Heart left ventricle (tissue), 16 donors: ENCODE measurements at places on chromosomes 3 and 15. TPM values are rescaled to one million over a fixed set of nuclear protein-coding genes. Genes with fewer than 3 reads are reported as not detected.

GRCh38 chr3:43998836-43999727 lies 242.6 kb upstream of the TOPAZ1 start:
- DNase-seq, result no peak
- no peak overlapping the region for H3K27ac ChIP-seq
- H3K36me3 ChIP-seq, result no peaks in the 10 kb centered on the region
- H3K4me3 ChIP-seq, result peak overlapping the region; percentile 47
- peaks cover 67% of the 10 kb centered on the region for H3K27me3 ChIP-seq

DNA sequence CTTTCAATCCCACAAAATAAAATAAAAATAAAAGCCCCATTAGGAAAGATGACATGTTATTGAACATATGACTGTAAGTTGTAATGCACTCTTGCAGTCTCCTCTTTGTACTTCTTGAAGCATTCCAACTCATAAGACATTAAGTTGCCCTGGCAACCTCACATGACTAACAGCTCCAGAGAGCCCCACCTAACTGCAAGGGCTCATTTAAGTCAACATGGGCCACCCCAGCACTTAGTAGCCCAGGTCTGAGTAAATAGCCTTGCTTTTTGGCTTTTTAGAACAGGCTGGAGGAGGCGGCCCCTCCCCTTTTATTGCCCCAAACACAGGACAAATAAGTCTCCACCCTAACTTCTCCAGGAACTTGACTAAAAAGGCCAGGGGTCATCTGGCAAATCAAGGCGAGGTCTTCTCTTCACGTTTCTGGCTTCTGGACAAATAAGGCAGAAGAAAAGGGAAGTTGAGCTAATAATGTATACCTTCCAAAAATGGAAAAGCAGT lies 135.1 kb downstream of the TMCO5A start:
- H3K4me3 ChIP-seq, result peak overlapping the region; percentile 2
- H3K4me1 ChIP-seq, result peaks cover 20% of the 10 kb centered on the region
- H3K36me3 ChIP-seq, result no peaks in the 10 kb centered on the region

GRCh38 chr15:33200903-33201302 lies 6.4 kb upstream of the FMN1 start:
- H3K4me3 ChIP-seq, result no peak overlapping the region
- no peaks in the 10 kb centered on the region for H3K36me3 ChIP-seq
- H3K4me1 ChIP-seq, result peaks cover 9% of the 10 kb centered on the region
- no peak for DNase-seq
- no peak overlapping the region for H3K27ac ChIP-seq

DNA sequence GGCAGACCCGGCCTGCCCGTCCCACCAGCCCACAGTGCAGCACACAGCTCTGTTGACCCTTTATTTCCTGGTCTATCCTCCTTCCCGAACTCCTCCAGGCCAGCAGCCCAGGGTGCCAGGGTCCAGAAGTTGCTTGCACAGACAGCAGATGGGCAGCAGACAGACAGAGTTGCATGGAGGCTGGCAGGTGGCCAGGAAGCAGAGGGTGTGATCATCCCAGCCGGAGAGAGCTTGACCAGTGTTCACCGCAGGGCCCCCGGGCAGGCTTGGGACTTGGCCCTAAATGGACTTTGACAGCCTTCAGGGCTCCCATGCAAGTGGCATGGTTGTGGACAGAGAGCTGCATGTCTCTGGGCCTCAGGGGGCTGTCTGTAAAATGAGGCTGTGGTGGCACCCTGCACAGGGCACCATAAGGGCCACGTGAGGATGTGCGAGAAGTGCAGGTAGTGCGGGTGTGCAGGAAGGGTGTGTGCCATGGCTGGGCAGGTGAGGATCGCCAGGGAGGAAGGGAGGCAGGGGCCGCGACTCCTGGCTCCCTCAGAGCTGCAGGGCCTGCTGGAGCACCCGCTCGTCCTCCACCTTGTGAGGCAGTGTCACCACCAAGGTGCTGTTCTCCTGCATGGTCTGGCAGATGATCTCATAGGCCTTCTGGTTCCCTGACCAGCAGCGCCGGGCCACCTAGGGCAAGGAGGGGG lies 6.3 kb upstream of the ZXDC start:
- no peak overlapping the region for H3K27ac ChIP-seq
- peak; percentile 14 for DNase-seq

GRCh38 chr3:177236704-177237103 lies 39.4 kb upstream of the TBL1XR1 start:
- H3K27me3 ChIP-seq, result no peaks in the 10 kb centered on the region
- H3K36me3 ChIP-seq, result no peaks in the 10 kb centered on the region
- no peaks in the 10 kb centered on the region for H3K4me1 ChIP-seq
- no peak overlapping the region for H3K27ac ChIP-seq

DNA sequence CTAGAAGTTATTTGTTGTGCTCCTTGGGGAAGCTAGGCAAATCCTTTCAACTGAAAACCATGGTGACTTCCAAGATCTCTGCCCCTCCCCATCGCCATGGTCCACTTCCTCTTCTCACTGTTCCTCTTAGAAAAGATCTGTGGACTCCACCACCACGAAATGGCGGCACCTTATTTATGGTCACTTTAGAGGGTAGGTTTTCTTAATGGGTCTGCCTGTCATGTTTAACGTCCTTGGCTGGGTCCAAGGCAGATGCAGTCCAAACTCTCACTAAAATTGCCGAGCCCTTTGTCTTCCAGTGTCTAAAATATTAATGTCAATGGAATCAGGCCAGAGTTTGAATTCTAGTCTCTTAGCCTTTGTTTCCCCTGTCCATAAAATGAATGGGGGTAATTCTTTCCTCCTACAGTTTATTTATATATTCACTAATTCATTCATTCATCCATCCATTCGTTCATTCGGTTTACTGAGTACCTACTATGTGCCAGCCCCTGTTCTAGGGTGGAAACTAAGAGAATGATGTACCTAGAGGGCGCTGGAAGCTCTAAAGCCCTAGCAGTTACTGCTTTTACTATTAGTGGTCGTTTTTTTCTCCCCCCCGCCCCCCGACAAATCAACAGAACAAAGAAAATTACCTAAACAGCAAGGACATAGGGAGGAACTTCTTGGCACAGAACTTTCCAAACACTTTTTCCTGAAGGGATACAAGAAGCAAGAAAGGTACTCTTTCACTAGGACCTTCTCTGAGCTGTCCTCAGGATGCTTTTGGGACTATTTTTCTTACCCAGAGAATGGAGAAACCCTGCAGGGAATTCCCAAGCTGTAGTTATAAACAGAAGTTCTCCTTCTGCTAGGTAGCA lies 657 bp downstream of the PATL2 start:
- peaks cover 6% of the 10 kb centered on the region for H3K36me3 ChIP-seq
- no peaks in the 10 kb centered on the region for H3K27me3 ChIP-seq
- DNase-seq, result no peak
- peaks cover 14% of the 10 kb centered on the region for H3K4me1 ChIP-seq

GRCh38 chr3:109924196-109924595 lies 586.9 kb upstream of the DPPA4 start:
- H3K4me1 ChIP-seq, result no peaks in the 10 kb centered on the region
- H3K36me3 ChIP-seq, result no peaks in the 10 kb centered on the region
- DNase-seq, result no peak
- no peak overlapping the region for H3K27ac ChIP-seq
- H3K4me3 ChIP-seq, result no peak overlapping the region

- DNase-seq, result no peak
- H3K27me3 ChIP-seq, result no peaks in the 10 kb centered on the region
- no peak overlapping the region for H3K27ac ChIP-seq
- H3K4me3 ChIP-seq, result no peak overlapping the region
Observed at GRCh38 chr3:7565574-7565973, 704.7 kb downstream of the GRM7 start.

- no peak overlapping the region for H3K27ac ChIP-seq
- no peaks in the 10 kb centered on the region for H3K36me3 ChIP-seq
- no peaks in the 10 kb centered on the region for H3K27me3 ChIP-seq
- H3K4me1 ChIP-seq, result no peaks in the 10 kb centered on the region
Observed at GRCh38 chr3:77873598-77873997, 833.7 kb downstream of the ROBO2 start.

DNA sequence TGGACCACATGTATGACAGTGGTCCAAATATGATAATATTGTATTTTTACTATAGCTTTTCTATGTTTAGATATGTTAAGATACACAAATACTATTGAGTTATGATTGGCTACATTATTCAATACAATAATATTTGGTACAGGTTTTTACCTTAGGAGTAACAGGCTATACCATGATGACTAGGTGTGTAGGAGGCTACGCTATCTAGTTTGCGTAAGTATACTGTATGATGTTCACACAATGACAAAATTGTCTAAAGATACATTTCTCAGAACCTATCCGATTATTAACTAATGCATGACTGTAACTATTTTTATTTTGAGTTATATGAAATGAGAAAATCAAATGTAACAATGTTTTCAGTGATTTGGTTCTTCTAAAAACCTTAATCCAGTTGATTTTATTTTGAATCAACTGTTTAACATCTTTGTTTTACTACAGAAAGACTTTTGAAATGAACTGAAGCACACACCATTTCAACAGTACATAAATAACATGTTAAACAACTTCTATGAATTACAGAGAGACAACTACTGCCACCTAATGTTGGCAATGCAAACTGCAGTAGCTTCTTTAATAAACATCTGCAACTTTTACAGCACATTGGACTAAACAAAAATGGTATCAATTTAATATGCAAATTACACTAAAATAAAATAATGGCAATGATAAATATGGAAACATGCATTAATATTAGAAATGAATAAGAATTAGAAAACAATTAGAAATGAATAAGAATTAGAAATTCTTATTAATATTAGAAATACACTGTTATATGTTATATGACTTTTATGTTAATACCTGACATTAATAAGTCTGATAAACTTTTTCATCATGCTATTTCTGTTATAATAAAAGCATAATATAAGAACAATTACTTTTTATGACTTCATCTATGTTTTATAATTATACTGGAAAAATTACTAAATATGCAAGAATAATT lies 255.7 kb downstream of the MBNL1 start:
- H3K36me3 ChIP-seq, result no peaks in the 10 kb centered on the region
- H3K27me3 ChIP-seq, result no peaks in the 10 kb centered on the region
- DNase-seq, result no peak
- H3K4me3 ChIP-seq, result no peak overlapping the region
- no peaks in the 10 kb centered on the region for H3K4me1 ChIP-seq

- no peaks in the 10 kb centered on the region for H3K27me3 ChIP-seq
- H3K36me3 ChIP-seq, result no peaks in the 10 kb centered on the region
- no peak overlapping the region for H3K27ac ChIP-seq
- no peaks in the 10 kb centered on the region for H3K4me1 ChIP-seq
- H3K4me3 ChIP-seq, result no peak overlapping the region
Observed at GRCh38 chr15:26024241-26024640, 161.1 kb upstream of the ATP10A start.

DNA sequence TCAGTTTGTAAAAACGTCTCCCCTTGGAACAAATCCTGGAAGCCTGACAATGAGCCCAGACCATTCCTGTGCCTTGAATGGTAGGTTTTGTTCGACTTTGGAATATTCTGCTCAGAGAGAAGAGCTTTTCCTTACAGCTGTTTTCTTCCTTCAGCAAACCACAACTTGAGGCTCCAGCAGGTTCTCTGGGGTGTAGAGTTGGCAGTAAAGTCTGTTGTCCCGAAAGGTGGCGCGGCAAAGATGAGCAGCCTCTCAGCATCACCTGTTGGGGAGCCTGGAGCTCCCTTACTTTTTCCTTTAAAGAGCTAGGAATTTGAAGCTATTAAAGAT lies 65.4 kb downstream of the BOC start:
- H3K4me3 ChIP-seq, result peak overlapping the region; percentile 36
- peaks cover 5% of the 10 kb centered on the region for H3K4me1 ChIP-seq
- peak overlapping the region; percentile 84 for H3K27ac ChIP-seq
- no peaks in the 10 kb centered on the region for H3K27me3 ChIP-seq

DNA sequence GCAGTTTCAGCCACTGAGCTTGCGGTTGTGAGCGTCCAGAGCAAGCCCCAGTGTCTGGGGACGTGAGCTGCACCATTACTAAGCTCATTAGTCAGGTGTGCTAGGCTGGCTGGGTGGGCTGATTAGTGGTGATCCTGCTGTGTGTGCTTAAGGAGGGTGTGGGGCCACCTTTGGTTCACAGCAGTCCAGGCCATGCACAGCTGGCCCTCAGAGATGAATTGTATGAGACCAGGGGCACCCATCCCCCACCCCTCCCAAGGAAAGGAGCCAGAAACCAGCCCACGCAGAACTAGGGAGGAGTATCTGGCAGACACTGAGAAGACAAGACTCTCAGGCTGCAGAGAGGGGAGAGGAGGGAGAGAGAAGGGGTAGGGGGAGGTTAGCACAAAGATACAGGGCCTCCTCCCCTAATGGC lies 3.8 kb downstream of the TYRO3 start:
- H3K27ac ChIP-seq, result no peak overlapping the region
- H3K36me3 ChIP-seq, result no peaks in the 10 kb centered on the region
- H3K27me3 ChIP-seq, result no peaks in the 10 kb centered on the region
- H3K4me3 ChIP-seq, result no peak overlapping the region

- no peaks in the 10 kb centered on the region for H3K4me1 ChIP-seq
- no peak overlapping the region for H3K27ac ChIP-seq
- H3K4me3 ChIP-seq, result no peak overlapping the region
- DNase-seq, result no peak
- no peaks in the 10 kb centered on the region for H3K27me3 ChIP-seq
Observed at GRCh38 chr3:43707998-43708397, 17.3 kb downstream of the ABHD5 start.

DNA sequence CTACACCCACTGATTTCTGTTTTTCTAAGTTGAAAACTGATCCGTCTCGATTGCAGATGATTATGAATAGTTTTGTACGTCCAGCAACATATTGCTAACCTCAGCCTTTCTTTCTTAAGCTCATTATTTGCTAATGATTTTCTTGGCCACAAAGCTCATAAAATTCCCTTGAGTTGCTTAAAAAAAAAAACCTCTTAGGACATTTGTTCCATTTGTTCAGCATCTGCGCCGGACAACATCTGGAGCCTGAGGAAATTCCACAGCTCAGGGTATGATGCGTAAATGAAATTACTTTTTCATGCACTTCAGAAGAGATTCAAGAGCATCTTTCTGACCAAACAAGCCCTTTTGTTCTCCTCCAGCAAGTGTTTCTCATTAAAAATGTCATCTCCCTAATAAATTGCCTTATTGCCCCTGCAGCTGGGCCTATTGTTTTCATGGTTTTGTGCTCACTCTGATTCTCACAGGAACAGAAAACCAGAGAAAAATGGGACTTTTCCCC lies 249.1 kb upstream of the MCTP2 start:
- no peaks in the 10 kb centered on the region for H3K4me1 ChIP-seq
- H3K27me3 ChIP-seq, result no peaks in the 10 kb centered on the region
- DNase-seq, result peak; percentile 38

GRCh38 chr3:127238602-127239001 lies 45.7 kb downstream of the PRR23E start:
- no peaks in the 10 kb centered on the region for H3K4me1 ChIP-seq
- no peak for DNase-seq
- H3K36me3 ChIP-seq, result no peaks in the 10 kb centered on the region
- H3K27ac ChIP-seq, result no peak overlapping the region

GRCh38 chr3:123642182-123642956 lies 57.5 kb upstream of the HACD2 start:
- no peaks in the 10 kb centered on the region for H3K36me3 ChIP-seq
- DNase-seq, result peak; percentile 55
- H3K4me3 ChIP-seq, result no peak overlapping the region
- H3K4me1 ChIP-seq, result no peaks in the 10 kb centered on the region

The UPK1B gene
- not detected for polyA plus RNA-seq

The SERPINI2 gene
- polyA plus RNA-seq, result not detected

The NOX5 gene
- 0.03 TPM for polyA plus RNA-seq

The AP3B2 gene
- 0.06 TPM for polyA plus RNA-seq

The CAPN3 gene
- polyA plus RNA-seq, result 9.9 TPM

The ZNF660 gene
- polyA plus RNA-seq, result 0.49 TPM

The LRRC31 gene
- not detected for polyA plus RNA-seq

The TMCO5A gene
- not detected for polyA plus RNA-seq

The TRAT1 gene
- 0.10 TPM for polyA plus RNA-seq

The IQCF5 gene
- polyA plus RNA-seq, result not detected

The ZBBX gene
- polyA plus RNA-seq, result not detected

The CYP1A1 gene
- polyA plus RNA-seq, result 0.38 TPM

The COX5A gene
- 2,918 TPM for polyA plus RNA-seq

The TRH gene
- polyA plus RNA-seq, result not detected

The ZNF662 gene
- polyA plus RNA-seq, result 0.76 TPM
